ENCODE measurements at places on chromosomes 13 and 19.
A peak's percentile ranks its signal among the peaks of the same experiment; 100 is the strongest.

- no peak for DNase-seq
Measured at GRCh38 chr19:6999933-7000332, 21.3 kb downstream of the MBD3L2B start.

DNA sequence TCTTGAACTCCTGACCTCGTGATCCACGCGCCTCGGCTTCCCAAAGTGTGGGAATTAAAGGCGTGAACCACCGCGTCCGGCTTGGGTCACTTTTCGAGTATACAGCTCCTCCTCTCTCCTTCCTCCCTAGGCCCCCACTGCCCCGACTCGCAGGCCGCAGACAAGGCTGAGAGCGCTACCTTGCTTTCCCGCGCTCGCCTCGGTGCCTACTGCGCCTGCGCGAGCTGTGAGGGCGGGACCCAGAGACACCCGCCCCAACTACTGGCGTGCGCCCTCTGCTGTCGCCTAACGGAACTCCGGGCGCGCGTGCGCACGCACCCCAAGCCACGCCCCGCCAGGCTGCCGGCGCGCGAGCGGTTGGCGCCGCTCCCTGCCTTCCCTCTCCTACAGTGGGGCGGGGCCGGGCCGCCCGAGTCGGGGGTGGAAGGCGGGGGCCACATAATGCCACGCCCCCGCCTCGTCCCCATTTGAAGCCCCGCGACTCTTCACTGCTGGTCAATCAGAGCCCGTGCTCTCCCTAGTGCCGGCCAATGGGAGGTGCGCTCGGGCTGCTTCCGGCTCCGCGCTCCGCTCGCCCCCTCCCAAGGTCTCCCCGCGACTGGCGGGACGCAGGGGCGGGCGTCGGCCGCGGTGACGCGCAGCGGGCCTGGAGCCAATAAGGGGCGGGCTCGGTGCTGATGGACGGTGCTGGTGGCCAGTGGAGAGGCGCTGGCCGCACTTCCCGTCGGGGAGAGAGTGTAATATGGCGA is at the start of gene RAB8A:
Gene RAB8A, plus strand, starts transcription at position 730 of the 749 bp plus-strand sequence. Its CDS starts 13 bp downstream, at position 743.
- DNase-seq = peak; percentile 100

DNA sequence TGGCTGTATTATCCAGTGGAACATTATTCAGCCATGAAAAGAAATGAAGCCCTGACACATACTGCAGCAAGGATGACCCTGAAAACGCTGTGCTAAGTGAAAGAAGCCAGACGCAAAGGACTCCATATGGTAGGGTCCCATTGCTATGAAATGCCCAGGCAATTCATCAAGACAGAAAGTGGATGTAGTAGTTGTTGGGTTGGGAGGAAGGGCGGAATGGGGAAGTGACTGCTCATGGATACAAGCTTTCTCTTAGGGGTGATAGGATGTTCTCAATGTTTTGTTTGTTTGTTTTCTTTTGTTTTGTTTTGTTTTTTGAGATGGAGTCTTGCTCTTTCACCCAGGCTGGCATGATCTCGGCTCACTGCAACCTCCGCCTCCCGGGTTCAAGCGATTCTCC is 11.1 kb upstream of the CEACAM16 start:
- no peak for DNase-seq

- DNase-seq = no peak
Measured at GRCh38 chr19:6113616-6114188, 3.4 kb upstream of the RFX2 start.

DNA sequence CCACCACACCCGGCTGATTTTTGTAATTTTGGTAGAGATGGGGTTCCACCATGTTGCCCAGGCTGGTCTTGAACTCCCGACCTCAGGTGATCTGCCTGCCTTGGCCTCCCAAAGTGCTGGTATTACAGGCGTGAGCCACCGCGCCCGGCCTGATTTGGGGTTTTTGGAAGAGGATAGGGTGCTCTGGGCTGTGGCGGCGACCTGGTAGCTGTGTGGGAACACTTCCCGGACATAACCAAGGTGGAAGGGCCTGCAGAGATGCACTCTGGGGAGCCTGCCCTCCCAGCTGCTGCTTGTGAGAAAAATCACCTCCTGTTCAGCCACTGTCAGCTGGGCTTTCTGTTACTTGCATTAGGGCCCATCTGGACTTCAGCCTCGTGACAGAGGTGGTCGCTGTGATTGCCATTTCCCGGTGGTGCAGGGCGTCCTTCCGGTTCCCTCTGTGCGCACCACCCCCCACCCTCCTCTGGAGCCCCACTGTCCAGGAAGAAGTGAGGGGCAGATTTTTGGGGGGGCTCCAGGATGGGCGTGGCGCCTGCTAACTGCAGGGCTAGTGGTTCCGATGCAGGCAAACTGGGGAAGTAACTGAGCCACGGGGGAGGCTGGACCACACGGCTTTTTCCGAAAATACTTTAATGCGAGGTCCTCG is 7.5 kb downstream of the IL4I1 start:
- DNase-seq = no peak

DNA sequence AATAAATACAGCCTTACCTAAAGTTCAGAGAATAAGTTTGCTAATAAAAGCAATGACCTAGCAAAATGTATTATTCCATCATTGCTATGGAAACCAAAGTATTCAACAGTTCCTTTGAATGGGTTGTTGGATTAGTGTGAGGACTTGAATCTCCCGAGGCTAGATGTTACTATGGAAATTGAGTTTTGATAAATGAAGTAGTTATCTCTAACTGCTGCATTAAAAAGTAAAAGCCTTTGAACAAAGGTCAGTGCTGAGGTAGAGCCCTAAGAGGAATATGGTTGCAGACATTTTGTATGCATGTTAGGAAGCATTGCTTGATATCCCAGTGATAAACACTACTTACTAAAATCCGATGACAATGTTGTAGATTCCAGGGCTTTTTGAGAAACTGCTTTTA is 6.2 kb downstream of the KLF5 start:
- DNase-seq = no peak

- DNase-seq = no peak
Measured at GRCh38 chr13:25203127-25203740, 31.1 kb upstream of the AMER2 start.

GRCh38 chr19:52703917-52704316 is 30.9 kb downstream of the ZNF611 start:
- DNase-seq = no peak

- DNase-seq = no peak
Measured at GRCh38 chr19:2699413-2700140, 2.9 kb downstream of the GNG7 start.

DNA sequence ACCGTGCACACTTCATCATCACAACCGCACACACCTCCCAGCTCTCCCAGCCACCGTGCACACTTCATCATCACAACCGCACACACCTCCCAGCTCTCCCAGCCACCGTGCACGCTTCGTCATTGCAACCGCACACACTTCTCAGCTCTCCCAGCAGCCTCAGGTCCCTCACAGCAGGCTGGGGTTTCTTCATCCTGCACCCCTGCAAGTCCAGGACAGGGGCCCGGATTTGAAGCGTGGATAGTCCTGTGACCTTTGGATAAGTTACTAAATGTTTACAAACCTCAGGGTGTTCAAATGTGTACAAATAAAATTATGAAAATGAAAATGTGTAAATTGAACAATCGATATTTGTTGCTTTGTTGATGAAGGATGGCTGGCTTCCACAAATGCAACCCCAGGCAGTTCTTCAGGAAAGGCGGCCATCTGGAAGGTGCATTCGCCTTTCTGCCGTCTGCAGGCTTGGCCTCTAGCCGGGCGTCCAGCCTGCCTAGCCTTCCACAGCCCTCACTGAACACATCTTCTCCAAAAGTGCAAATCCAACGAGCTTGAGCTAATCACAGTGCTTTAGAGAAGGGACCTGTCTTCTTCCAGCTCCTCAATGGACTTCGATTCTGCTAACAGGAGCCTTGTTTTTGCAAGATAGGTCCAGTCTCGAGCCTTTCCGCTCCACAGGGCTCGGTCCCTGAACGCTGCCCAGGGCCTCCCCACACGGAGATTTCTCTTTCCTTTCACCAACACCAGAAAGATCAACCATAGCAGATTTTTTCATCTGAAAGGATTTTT is 74.2 kb downstream of the SPACA7 start:
- DNase-seq = no peak

- DNase-seq = no peak
Measured at GRCh38 chr19:50326101-50326664, 3.0 kb downstream of the KCNC3 start.

DNA sequence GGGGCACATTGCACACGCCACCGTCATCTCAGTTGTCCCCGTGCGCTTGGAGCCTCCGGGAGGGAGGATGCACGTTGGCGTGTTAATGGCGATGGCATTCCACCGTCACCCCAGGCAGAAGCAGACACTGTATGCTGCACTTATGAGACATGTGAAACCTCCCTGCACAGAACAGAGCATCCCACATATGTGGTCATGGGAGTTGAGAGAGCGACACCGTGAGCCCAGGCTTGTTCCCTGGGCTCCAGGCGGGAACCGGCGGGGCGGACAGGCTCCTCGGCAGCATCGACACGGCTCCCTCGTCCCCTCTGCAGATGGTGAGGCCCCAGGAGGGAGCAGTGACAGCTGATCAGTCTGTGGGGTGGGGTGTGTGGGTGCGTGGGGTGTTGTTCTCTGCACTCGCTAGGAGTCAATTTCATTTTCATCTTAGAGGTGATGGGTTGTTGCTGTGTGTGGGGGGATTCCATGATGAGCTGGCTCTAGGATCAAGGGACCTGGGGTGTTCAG is 40.4 kb downstream of the CRTC1 start:
- no peak for DNase-seq

GRCh38 chr13:93480553-93481106 is 254.0 kb downstream of the GPC6 start:
- DNase-seq = no peak

DNA sequence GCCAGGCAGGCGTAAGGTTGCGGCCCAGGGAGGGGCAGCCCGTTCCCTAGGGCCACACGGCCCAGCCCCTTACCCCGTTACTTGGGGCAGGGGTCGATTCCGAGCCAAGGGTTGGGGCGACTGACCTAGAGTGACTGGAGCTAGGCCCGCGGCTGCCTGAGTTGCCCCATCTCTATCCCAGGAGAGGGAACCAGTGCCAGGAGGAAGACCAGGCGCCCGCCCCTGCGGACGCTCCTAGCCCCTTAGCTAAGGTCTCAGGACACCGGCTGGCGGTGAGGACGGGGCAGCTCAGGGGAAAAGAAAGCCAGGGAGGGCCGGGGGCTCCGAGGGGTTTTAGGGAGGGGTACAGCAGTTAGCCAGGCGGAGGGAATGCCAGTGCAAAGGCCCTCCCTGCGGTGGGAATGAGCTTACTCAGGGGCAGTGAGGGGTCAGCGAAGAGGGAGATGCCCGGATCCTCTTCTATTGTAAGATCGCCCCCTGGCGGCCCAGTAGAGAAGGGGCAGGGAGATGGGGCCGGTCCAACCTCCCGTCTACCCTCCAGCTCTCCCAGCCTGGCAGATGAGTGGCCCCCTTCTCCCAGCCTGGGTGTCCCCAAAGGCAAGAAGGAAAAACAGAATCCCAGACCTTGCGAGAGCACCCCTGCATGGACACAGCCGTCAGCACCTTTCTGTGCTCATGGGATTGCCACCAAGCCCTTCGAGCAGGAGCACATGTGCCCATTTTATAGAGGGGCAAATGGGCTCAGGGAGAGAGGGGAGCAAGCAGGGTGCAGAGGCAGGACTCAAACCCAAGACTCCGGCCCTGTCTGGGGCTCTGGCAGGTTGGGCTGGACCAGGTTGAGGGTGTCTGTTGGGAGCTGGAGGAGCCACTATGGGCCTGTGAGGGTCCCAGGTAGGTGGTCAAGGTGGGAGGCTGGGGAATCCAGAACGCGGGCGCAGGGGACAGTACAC is 16.3 kb downstream of the CILP2 start:
- peak; percentile 79 for DNase-seq

GRCh38 chr13:43315522-43315921 is 292.1 kb downstream of the DNAJC15 start:
- DNase-seq = no peak

- no peak for DNase-seq
Measured at GRCh38 chr13:96141032-96141431, 51.1 kb downstream of the HS6ST3 start.

GRCh38 chr13:27971236-27971645 is 2.1 kb upstream of the CDX2 start:
- DNase-seq = no peak

DNA sequence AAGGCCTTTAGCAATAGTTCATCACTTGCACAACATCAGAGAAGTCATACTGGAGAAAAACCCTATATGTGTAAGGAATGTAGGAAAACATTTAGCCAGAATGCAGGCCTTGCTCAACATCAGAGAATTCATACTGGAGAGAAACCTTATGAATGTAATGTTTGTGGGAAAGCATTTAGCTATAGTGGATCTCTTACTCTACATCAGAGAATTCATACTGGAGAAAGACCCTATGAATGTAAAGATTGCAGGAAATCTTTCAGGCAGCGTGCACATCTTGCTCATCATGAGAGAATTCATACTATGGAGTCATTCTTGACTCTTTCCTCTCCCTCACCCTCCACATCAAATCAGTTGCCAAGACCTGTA is 19.8 kb downstream of the ZNF583 start:
- no peak for DNase-seq

DNA sequence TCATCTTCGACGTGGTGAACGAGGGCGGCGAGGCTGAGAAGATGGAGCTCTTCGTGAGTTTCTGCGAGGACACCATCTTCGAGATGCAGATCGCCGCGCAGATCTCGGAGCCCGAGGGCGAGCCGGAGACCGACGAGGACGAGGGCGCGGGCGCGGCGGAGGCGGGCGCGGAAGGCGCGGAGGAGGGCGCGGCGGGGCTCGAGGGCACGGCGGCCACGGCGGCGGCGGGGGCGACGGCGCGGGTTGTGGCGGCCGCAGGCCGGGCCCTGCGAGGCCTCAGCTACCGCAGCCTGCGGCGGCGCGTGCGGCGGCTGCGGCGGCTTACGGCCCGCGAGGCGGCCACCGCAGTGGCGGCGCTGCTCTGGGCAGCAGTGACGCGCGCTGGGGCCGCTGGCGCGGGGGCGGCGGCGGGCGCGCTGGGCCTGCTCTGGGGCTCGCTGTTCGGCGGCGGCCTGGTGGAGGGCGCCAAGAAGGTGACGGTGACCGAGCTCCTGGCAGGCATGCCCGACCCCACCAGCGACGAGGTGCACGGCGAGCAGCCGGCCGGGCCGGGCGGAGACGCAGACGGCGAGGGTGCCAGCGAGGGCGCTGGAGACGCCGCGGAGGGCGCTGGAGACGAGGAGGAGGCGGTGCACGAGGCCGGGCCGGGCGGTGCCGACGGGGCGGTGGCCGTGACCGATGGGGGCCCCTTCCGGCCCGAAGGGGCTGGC is 52.6 kb downstream of the MAP4K1 start:
- DNase-seq = peak; percentile 44

GRCh38 chr13:102729560-102730270 is 34.9 kb upstream of the METTL21C start:
- no peak for DNase-seq

- no peak for DNase-seq
Measured at GRCh38 chr19:29715701-29716581, 880 bp upstream of the C19orf12 start.

- no peak for DNase-seq
Measured at GRCh38 chr13:37910790-37911189, 41.2 kb upstream of the TRPC4 start.

- DNase-seq = peak; percentile 47
Measured at GRCh38 chr13:73767747-73768315, 366.4 kb downstream of the KLF12 start.

GRCh38 chr19:974564-975257 is 9.4 kb upstream of the WDR18 start:
- DNase-seq = no peak
